Activated CD4-positive, alpha-beta T cell treated with anti-CD3 and anti-CD28 coated beads, Interleukin-2, amount 10 ng/mL, durations not matched to agents 7 days and 5 days (primary cell): ENCODE measurements at places on chromosomes 6 and 20.

DNA sequence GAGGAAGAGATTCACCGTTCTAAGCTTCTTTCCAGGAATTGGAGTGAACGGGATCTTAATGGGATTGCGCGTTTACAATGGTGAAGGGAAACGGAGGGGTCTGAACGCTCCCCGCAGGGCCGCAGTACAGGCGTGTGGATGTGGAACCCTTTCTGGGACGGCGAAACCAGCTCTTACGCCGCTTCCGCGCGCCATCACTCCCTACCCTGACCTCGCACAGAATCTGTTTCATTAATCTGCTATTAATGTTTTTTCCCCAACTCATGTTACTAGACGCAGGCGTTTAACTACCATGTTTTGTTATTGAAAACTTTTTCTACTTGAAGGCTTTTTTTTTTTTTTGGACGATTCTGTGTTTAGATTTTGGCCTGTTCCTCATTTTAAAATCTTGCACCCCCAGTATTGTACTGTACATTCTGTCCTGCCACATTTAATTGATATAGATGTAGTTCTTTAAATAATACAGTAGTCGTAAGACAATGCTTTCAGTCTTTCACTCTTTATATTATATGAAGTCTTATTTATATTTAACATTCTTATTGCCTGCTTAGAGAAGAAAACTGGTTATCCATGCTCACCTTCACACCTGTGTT is 696 bp upstream of the SUPT3H start:
- DNase-seq: peak; percentile 25

DNA sequence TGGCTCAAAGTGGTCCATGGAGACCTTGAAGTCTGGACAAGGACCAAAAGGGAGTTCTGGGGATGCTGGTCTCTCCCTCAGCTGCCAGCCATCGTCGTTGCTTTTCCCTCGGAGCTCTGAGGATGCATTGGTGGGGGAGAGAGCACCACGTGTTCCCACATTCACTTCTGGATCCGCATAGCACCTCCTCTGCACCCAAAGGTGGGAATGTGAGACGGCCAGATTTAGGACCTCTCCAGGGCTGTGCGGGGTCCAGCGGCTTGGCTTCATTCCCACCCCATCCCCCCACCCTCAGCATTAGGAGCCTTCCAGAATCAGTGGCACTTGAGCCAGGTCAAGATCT is 1.1 kb downstream of the EPB41L1 start:
- no peak for DNase-seq

- no peak for DNase-seq
These were observed 27.2 kb downstream of the ARID1B start for GRCh38 chr6:156804402-156804801.

- no peak for DNase-seq
These were observed 1692.2 kb downstream of the HACE1 start for GRCh38 chr6:103167345-103168071.

GRCh38 chr6:164579035-164579434 is 730.4 kb downstream of the C6orf118 start:
- no peak for DNase-seq

- no peak for DNase-seq
These were observed 30.8 kb downstream of the LAMA5 start for GRCh38 chr20:62336329-62336728.

- no peak for DNase-seq
These were observed 2.9 kb downstream of the EGFL8 start for GRCh38 chr6:32167154-32167760.

DNA sequence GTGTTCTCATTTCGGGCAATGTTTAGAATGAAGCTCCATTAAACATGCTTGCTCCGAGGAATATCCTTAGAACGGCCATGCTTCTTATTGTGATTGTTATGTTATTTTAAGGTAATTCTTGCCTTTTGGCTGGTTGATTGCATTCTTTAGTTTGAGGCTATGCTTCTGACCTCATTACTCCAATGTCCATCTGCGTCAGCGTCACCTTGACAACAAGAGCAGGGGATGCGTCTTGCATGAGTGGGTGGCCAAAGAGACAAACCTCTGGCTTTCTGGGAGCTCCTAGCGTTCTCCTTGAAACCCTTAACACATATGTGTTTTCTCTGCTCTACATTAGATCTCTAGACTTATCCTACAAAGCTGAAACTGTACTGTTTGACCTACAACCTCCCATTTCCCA is 184.3 kb downstream of the THBS2 start:
- DNase-seq: no peak

DNA sequence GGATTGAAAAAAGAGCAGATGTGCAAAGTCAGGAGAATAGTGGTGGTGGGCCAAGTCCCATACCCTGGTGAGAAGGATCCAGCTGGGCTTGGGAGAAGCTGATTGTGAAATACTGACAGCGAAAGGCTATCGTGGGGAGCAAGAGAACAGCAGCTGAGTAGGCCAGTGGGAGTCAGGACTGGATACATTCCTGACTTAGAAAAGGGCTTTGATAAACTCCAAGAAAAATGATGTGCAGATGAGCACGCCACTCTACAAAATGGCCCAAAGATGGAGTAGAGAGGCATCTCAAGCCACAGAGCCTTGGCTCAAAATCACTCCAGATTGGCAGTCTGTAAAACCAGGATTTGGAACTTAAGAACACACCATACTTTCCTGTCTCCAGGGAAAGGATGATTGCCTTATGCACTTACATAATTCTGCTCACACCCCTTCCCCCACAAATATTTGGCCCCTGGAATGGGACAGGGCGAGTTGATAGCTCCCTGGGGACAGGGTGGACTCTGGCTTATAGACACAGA is 578.7 kb downstream of the MAFB start:
- DNase-seq: no peak

DNA sequence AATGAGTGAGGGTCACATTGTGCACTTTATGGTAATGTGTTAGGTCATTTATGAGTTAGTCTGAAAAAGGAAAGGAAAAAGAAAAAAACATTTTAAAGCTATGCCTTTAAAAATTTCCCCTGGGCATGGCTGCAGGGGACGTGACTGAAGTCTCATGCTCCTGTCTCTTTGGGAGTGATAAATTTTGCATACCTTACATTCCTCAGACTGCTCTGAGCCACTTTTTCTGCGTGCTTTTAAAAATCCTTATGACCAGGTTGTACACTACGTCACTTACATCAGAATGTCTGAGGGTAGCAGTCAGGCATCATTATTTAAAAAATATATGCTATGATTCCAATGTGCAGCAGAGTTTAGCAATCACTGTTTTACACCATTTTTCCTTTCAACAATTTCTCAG is 121.2 kb downstream of the RFPL4B start:
- DNase-seq: no peak

DNA sequence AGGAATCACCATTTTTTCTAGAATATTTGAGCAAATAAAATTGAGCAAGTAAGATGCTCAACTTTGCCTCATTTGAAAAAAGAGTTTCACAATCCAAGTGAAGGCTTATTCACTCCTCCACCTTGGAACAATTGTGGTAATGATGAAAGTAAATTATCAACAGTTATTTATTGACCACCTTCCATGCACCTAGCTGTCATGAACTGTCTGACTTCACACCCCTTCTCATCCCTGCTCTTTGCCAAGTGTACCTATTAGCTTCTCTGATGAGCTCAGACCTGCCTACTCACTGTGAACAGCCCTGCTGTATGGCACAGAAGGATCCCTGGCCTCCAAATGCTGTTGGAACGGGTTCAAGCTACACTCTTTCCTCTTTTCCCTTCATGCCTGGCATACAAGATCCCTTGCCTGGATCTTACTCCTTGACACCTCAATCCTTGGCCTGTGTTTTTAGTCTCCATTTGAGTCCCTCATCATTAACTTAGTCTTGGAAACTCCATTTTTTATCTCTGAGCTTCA is 99.0 kb upstream of the PREP start:
- no peak for DNase-seq

GRCh38 chr20:17449031-17449430 is 82.1 kb downstream of the BFSP1 start:
- no peak for DNase-seq

- no peak for DNase-seq
These were observed 13.8 kb downstream of the SPINT4 start for GRCh38 chr20:45735988-45736387.

GRCh38 chr6:109284675-109285074 is 97.6 kb downstream of the CD164 start:
- no peak for DNase-seq

DNA sequence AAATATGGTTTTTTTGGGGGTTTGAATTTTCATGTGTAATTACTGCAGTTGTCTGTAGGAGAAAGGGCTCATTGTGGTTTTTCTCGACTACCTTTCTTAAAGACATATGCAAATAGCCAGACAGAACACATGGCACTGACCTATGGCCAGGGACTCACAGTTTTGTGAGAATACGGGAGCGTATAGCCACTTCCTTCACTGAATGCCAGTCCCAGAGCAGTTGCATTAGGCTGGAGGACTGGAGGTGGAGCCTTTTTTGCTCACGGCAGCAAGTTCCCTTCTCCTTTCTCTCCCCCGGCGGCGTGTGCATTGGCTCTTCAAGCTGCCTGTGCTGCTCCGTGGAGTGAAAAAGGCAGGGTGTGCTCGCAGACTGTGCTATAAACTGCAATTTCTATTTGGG is 114.9 kb downstream of the AKAP7 start:
- DNase-seq: peak; percentile 6

DNA sequence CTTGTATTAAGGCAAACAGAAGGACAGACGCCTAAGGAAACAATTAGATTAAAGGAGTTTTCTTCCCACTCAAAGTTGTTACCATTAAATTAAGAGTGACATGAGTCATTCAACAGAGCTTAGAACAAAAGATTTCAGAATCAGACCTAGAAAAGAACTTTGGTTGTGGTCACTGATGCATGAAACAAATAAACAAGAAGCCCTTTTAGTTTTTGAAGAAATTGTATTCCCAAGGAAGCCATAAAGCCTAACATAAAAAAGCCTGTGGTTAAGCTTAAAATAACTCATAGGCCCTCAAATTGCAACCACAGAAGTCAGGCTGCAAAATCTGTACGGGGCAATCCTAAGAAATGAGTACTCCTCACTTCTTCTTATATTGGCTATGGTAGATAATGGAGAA is 17.9 kb upstream of the TRIM26 start:
- DNase-seq: no peak
